Cortex of kidney (tissue), 1 donor: ENCODE measurements at places on chromosomes 2 and 18.

DNA sequence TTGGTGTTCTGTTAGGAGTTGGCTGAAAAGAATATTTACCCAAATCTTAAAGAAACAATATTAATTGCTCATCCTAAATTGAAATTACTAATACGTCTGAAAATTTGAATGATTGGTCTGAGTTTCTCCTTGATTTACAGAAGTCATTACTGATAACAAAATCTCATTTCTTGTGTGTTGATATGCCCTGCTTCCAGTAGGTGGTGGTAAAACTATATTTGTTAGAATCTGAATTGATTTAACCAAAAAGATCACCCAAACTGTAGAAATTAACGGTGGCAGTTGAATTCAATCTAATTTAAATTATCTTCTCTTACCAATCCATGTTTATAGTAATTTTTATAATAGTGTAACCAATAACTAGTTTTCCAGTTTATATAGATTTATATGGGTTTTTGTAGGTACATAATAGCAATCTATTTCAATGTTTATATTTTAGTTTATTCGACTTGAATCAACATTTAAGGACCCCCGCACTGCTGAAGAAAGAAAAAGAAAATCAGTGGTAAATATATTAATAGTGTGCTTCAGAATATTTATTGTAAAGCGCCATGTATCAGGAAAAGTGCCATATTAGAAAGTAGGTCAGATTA lies 38.3 kb downstream of the PAPOLG start:
- DNase-seq, result no peak

DNA sequence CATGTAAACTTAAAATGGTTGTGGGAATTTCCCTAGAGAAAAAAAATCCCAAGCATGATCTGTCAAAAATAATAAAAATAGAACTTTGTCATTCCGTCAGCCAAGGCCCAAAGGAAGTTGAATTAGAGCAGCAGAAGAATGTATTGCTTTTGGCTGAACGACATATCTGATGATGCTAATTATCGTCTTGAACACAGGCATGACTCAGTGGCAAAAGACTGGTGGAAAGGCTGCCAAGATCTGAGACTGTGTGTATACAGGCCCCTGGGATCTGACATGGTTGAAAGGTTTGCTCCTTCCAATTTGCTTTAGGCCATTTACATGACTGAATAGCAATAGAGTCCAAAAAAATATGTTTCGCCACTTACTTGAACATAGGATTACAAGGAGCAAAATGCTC lies 1057.1 kb upstream of the CRIM1 start:
- no peak for DNase-seq

DNA sequence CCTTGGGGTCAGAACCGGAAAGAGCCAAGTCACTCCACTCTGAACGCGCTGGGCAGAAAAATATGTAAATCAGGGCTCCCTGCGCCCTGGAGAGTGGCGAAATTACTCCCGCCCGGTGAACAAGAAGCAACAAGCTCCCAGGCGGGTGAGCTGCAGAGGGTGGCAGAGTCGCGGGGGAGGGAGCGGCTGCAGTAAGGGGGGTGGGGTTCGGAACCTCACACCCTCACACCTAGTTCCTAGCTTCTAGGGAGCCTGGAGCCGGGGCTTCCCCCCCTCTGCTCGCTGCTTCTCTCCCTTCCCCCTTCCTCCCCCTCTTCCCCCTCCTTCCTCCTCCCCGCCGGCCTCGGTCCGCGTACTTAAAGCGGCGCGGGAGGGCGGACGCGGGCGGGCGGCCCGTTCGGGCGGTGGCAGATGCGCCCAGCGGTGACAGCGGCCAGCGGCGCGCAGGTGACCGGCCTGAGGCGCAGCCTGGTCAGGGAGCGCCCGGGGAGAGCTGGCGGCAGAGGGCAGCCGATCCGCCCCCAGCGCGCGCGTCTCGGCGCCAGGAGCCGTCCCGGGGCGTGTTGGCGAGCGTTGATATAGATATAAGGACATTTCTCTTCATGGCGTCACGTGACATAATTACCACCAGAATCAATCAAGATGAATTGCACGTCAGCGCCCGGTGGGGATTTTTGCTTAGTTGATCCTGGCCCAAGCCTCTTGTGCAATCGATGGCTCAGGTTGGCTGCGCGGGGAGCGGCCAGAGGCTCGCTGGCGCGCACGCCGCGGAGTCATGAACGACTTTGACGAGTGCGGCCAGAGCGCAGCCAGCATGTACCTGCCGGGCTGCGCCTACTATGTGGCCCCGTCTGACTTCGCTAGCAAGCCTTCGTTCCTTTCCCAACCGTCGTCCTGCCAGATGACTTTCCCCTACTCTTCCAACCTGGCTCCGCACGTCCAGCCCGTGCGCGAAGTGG lies at the start of gene HOXD11:
HOXD11 (plus strand) TSS at position 700 of the 959 bp plus-strand sequence; CDS start at position 776, 76 bp downstream.
- DNase-seq, result no peak

GRCh38 chr2:173132531-173132930 lies 56.9 kb downstream of the MAP3K20 start:
- DNase-seq, result no peak
